Left lung (tissue), 14 donors: ENCODE measurements at places on chromosomes 2 and 18. TPM values are rescaled to one million over a fixed set of nuclear protein-coding genes. Genes with fewer than 3 reads are reported as not detected.

Gene PLCD4
- 1.5 TPM for total RNA-seq

Gene MFSD2B
- 0.31 TPM for total RNA-seq

Gene RTP5
- not detected for total RNA-seq

Gene MRPL30
- 21.2 TPM for total RNA-seq

Gene GAD1
- not detected for total RNA-seq

Gene CSRNP3
- 5.5 TPM for total RNA-seq

Gene AKAIN1
- not detected for total RNA-seq

Gene MRPL19
- 45.9 TPM for total RNA-seq

Gene FOXI3
- not detected for total RNA-seq

Gene CCDC150
- 2.8 TPM for total RNA-seq

Gene FRZB
- 0.76 TPM for total RNA-seq

Gene COL4A4
- 14.1 TPM for total RNA-seq

Gene CFAP53
- 0.20 TPM for total RNA-seq

Gene KCNK3
- 17.8 TPM for total RNA-seq

Gene ALK
- total RNA-seq: 0.65 TPM

Gene POTEC
- not detected for total RNA-seq

Gene CCDC74B
- 1.1 TPM for total RNA-seq

Gene SPC25
- 5.0 TPM for total RNA-seq

Gene RGPD3
- not detected for total RNA-seq

Gene UGT1A1
- total RNA-seq: not detected

Gene TSGA10
- total RNA-seq: 8.4 TPM

Gene RGPD5
- 52.1 TPM for total RNA-seq

Gene SCTR
- total RNA-seq: 13.7 TPM

Gene ANKRD30BL
- not detected for total RNA-seq

Gene TUBA3E
- total RNA-seq: not detected

Gene EDAR
- not detected for total RNA-seq

Gene SOX11
- total RNA-seq: 0.23 TPM

Gene TIA1
- 120 TPM for total RNA-seq

Gene DNAH6
- 3.4 TPM for total RNA-seq

Gene ZFAND2B
- total RNA-seq: 40.8 TPM

Gene OXER1
- 1.7 TPM for total RNA-seq

Gene BUB1
- 7.1 TPM for total RNA-seq
